Activated naive CD4-positive, alpha-beta T cell treated with anti-CD3 and anti-CD28 coated beads, Interleukin-2, amount 50 U/mL, for 16 hours (primary cell): ENCODE measurements at places on chromosomes 11 and 22.

GRCh38 chr11:78594814-78595213, 20.1 kb upstream of the NARS2 start:
- DNase-seq = no peak

- no peak for DNase-seq
Observed at GRCh38 chr11:20111871-20112270, 48.4 kb downstream of the DBX1 start.

DNA sequence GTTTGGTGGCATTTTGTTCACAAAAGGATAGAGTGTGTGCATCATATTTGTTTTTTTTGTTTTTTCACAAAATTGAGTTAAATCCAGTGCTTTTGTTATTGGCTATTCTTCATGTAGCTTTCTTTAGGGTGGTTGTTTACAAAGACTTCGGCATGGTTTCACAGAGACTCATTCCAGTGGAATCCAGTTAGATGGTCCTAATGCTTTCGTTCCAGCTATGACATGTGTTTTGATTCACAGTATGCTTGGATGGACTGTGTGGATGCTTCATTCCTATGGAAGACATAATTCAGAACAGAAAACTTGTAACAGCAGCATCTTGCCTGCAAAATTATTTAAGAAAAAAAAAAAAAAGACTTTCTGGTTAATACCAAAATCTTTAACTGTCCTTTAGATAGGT, 97.9 kb downstream of the PDHX start:
- DNase-seq = no peak

DNA sequence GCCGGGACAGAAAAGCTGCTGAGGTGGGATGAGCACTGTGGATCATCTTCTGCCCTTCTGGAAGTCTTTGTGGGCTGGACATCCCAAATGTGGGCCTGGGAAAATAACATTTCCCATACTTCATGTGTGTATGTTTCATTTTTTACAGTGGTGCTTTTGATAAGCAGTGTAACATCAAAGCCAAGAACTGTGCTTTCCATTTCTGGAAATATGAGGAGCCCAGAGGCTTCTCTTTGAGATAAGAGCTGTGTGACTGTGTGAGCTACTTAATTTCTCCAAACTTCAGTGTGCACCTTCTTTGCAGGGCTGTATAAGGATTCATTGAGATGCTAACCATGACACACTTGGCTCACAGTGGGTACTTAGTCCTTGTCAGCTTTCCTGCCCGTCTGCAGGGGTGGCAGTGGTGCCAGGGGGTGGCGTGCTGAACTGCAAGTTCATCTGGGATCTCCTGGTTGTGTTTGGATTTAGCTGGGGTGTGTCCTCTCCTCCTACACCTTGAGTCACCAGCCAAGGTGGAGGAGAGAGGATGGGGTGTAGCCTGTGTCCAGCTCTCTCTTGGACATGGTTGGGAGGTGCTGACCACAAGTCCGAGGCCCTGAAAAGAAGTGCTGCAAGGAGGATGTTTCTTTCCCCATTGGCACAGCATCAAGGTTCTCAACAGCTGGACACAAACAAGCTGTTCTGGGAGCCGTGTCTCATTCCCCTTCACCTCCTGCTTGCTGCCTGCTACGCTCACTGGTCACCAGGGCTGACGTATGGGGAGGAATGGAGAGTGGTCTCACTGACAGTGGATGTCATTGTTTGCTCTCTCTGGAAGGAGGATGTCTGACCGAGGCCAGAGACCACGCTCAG, 139.4 kb downstream of the TEAD1 start:
- DNase-seq = no peak

DNA sequence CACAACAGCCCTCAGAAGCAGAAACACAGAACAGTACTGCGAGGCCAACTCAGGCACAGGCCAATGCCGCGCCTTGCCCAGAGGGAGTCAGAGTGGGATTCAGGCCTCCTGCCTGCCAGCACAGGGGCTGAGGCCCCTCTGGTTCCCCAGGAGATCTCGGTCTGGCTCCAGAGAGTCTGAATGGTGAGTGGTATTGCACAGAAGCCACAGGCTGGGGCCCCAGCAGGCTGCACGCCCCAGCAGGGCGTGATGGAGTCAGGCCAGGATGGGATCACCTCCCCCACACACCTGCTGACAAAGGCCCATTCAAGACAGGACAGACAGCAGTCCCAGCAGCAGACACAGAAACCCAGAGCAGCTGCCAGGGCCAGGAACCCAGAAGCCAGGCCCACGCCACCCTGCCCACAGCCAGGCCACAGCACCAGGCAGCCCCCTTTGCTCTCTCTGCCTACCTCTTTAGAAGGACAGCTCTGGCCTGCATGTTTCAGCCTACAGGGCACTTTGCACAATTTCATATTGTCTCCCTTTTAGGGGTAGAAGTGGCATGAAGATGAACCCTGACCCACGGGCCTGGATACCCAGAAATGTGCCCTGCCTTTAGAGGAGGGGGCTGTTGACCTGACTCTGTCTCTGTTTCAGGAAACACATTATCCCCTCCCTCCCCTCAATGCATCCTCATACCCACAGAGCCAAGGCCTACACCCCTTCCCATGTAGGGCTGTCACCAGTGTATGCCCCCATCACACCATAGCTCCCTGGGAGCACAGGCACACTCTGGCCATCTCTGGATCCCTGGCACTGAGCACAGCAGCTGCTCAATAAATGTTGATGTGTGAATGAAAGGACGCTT, 6.1 kb downstream of the FXYD6 start:
- no peak for DNase-seq
